Stimulated activated CD4-positive, alpha-beta T cell treated with anti-CD3 and anti-CD28 coated beads, Interleukin-2, amount 100 ng/mL, for 48 hours (primary cell): ENCODE measurements at places on chromosomes 3 and 15.

DNA sequence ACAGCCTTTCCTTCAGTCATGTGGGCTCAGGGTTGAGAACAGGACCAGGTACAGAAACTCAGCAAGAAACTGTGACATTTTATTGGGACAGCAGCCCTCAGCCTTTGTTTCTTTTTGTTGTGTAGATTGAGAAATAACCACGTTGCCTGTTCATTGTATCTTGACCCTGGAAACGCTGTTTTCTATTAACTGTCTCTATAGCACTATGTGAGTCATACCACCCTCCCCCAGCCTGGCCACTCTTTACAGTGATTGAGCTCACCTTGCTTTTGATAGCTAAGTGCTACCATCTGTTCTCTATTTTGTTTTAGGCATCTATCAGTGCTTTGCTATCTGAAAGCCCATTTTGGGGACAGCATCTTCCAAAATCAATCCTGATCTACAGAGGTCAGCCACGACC, 127.9 kb downstream of the CD47 start:
- no peak for DNase-seq

DNA sequence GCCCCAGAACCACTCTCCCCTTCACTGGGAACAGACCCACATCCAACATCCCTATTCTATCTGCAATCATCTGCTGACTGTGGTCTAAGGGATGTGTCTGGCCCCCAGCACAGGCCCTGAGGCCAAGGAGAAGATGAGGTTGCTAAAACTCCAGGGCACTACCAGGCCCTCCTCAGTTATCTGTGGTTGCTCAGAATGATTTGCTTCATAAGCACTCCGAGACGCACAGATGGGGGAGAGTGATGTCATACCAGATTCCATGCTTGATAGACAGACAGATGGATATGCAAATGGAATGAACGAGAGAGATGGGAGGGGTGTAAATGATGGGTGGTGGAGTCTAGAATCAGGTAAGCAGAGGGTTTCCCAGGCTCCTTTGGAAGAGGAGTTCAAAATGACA, 57.8 kb downstream of the CEMIP start:
- no peak for DNase-seq

GRCh38 chr3:79491029-79491641, 276.7 kb downstream of the ROBO1 start:
- DNase-seq = no peak

GRCh38 chr3:4302747-4303146, 422 bp upstream of the SETMAR start:
- peak; percentile 0 for DNase-seq

DNA sequence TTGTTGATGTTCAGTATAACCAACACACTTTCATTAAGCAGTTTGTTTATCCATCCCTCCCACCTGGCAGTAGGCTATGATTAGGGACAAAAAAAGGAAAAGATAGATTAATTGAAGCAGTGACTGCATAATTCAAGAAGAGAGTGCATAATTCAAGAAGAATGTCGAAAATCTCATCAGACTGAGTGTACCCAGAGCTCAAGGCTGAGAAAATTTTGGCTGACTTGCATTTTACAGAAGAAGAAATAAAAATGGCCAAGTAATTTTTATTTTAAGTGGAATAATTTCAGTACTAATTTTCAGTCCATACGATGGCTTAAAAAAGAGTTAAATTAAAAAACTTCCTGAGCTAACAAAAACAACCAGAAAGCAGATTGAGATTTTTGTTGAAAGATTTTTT, 145.4 kb upstream of the LRRFIP2 start:
- DNase-seq = no peak

GRCh38 chr3:16189201-16189600, 14.7 kb downstream of the GALNT15 start:
- DNase-seq = no peak

DNA sequence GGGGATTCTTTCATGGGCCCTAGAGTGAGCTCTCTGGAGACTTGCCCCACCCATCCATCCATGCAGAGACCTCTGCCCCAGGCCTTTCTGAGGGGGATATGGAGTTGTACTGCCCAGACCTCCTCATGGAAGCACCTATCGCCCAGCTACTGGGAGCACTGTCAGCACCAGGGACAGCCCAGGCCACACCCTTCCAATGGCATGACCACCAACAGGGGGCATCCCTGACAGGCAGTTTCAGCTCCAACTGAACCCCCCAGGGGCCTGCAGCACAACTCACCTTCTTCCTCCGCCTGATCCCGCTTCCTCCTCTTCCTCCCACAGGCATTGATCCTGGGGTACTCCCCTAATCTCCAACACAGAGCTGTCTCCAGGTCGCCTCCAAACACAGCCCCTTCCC, 21.8 kb downstream of the MRPS11 start:
- no peak for DNase-seq

DNA sequence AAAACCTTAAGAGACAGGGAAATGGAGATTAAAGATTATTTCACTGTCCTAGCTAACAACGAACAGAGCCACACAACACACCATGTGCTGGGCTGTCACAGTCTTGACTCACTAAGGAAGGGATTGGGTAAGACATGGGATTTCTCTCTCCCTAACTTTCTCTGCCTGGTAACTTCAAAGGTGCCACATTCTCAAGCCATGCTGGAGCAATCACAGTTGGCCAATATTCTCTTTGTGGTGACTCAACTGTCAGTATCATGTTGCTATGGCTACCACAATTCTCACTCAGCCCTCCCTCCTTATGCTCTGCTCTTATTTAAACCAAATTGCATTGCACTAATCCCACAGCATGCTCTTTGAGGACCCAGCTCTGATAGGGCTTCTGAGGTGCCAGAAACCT, 74.0 kb downstream of the OXNAD1 start:
- no peak for DNase-seq
